Thyroid gland (tissue), 4 donors: ENCODE measurements at places on chromosomes 13 and 19.

GRCh38 chr13:98677398-98677797, 75.1 kb downstream of the SLC15A1 start:
- no peak overlapping the region for H3K4me3 ChIP-seq
- peaks cover 6% of the 10 kb centered on the region for H3K4me1 ChIP-seq
- no peak for DNase-seq
- H3K27ac ChIP-seq, result no peak overlapping the region
- no peaks in the 10 kb centered on the region for H3K36me3 ChIP-seq

GRCh38 chr13:108963846-108964600, 334.6 kb downstream of the MYO16 start:
- no peaks in the 10 kb centered on the region for H3K4me1 ChIP-seq
- H3K36me3 ChIP-seq, result no peaks in the 10 kb centered on the region
- H3K4me3 ChIP-seq, result no peak overlapping the region
- no peaks in the 10 kb centered on the region for H3K27me3 ChIP-seq
- H3K27ac ChIP-seq, result no peak overlapping the region

DNA sequence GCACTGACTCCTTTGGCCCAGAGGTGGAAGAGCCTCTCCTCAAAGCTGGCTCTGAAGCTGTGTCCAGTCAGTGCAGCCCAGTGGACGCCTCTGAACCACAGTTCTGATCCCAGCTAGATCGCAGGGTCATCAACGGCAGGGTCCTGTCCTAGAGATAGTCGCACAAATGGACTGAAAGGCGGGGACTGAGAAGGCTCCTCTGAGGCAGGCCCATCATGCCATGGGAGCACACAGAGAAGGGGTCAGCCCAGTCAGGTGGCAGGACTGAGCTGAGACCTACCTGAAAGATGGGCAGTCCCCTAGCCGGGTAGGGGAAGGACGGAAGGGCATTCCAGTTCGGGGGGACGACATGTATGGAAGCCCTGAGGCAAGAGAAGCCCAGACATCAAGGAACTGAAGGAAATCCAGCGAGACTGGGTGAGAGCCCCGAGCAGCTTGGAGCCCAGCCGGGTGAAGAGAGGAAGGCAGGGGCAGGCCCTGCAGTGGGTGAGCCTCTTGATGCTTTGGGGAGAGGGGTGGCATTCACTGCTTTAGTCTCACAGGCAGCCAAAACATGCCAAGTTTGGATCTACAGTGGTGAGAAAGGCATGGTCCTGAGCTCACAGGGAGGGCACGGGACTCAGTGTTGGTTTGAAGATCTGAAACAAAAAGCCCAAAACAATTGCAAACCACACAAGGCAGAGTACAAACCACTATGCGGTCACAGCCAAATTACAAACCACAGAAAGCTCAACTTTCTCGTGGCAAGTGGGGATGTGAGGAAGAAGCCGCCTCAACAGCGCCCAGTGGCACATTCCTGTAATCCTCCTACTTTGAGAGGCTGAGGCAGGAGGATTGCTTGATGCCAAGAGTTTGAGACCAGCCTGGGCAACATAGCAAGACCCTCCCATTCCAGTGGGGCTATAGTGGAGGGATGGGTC, 10.0 kb downstream of the CALM3 start:
- peaks cover 32% of the 10 kb centered on the region for H3K36me3 ChIP-seq
- no peak overlapping the region for H3K4me3 ChIP-seq
- H3K27me3 ChIP-seq, result no peaks in the 10 kb centered on the region
- peaks cover 25% of the 10 kb centered on the region for H3K4me1 ChIP-seq
- peak overlapping the region; percentile 32 for H3K27ac ChIP-seq
- peak; percentile 23 for DNase-seq

DNA sequence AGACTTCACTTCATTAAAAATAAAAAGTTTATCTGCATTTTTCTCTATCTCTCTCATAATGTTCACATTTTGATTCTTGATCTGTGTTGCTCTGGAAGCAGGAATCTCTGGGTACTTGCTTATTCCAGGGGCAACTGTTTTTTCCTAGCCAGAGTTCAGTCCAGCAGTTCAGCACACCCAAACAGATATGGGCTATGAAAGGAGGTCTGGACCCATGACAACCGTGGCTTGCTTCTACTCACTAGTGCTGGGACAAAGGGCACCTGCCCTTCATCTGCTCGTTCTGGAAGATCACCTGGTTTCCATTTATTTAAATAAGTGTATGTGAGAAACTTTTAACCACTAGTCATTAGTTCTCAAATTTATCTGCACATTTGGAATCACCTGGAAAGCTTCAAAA, 36.0 kb downstream of the POLR1D start:
- H3K27me3 ChIP-seq, result no peaks in the 10 kb centered on the region
- no peak overlapping the region for H3K27ac ChIP-seq
- DNase-seq, result no peak
- H3K4me1 ChIP-seq, result peaks cover 10% of the 10 kb centered on the region
- no peak overlapping the region for H3K4me3 ChIP-seq
- H3K36me3 ChIP-seq, result no peaks in the 10 kb centered on the region

- H3K4me1 ChIP-seq, result peaks cover 25% of the 10 kb centered on the region
- H3K27ac ChIP-seq, result peak overlapping the region; percentile 62
- peak; percentile 60 for DNase-seq
- no peaks in the 10 kb centered on the region for H3K36me3 ChIP-seq
- H3K4me3 ChIP-seq, result peak overlapping the region; percentile 5
These were observed 386 bp downstream of the RRAS start for GRCh38 chr19:49639401-49640112.

DNA sequence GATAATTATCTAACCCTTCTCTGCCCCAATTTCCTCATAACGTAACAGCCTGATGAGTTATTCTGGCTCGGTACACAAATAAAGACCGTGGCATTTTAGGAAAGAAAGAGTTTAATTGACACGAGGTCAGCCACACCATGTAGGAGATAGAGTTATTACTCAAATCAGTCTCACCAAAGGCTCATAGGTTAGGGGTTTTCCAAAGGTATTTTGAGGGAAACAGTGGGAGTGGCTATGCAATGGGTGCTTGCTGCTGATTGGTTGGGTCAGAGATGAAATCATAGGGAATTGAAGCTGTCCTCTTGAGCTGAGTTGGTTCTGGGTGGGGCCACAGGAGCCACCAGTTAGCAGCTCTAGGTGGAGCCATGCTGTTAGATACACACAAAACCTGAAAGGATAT, 137.5 kb downstream of the FREM2 start:
- no peak for DNase-seq
- no peak overlapping the region for H3K4me3 ChIP-seq
- no peaks in the 10 kb centered on the region for H3K27me3 ChIP-seq

GRCh38 chr13:112245989-112246388, 130.2 kb upstream of the SPACA7 start:
- H3K27me3 ChIP-seq, result no peaks in the 10 kb centered on the region
- H3K27ac ChIP-seq, result no peak overlapping the region
- H3K4me3 ChIP-seq, result no peak overlapping the region
- DNase-seq, result no peak
- no peaks in the 10 kb centered on the region for H3K4me1 ChIP-seq

DNA sequence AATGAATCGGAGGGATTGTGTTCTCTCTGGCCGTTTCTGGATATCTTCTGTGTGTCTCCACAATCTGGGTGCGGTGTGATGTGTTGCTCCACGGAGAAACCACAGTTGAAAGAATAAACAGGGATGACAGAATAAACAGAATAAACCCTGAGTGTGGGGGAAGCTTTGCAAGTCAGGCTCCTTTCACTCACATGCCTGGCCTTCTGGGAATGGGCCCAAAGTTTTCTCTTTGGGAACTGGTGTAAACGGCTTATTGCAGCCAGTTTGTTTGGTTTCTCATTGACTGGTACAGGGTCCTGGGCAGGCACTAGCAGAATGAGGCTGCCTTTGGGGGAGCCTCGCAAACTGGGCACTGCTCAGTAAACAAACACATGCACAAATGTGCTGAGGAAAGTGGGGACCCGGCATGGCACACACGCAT, 324.7 kb downstream of the DLEU7 start:
- H3K4me3 ChIP-seq, result no peak overlapping the region
- no peaks in the 10 kb centered on the region for H3K27me3 ChIP-seq
- peak overlapping the region; percentile 38 for H3K27ac ChIP-seq
- peaks cover 26% of the 10 kb centered on the region for H3K4me1 ChIP-seq

DNA sequence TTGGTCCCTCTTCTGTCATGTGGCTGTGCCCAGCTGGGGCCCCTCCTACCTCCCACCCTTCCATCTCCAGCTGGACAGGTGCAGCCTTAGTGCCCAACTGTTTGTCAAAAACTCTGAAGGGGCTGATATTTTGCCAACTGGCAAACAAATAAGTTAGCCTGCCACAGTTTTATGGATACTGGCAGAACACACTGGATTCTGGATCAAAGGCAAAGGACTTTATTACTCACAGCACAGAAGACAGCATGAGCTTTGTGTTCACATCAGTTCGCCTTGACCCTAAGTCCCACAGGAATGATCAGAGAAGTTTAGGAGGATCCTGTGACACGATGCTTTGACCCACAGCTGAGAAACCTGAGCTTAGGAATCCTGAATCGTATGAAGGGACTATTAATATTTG, 16.4 kb downstream of the KLK2 start:
- H3K4me3 ChIP-seq, result no peak overlapping the region
- no peaks in the 10 kb centered on the region for H3K36me3 ChIP-seq
- no peaks in the 10 kb centered on the region for H3K4me1 ChIP-seq
- no peaks in the 10 kb centered on the region for H3K27me3 ChIP-seq

- no peak overlapping the region for H3K27ac ChIP-seq
- peaks cover 66% of the 10 kb centered on the region for H3K36me3 ChIP-seq
- H3K27me3 ChIP-seq, result no peaks in the 10 kb centered on the region
- DNase-seq, result no peak
- H3K4me3 ChIP-seq, result no peak overlapping the region
- H3K4me1 ChIP-seq, result no peaks in the 10 kb centered on the region
These were observed 12.9 kb upstream of the RPS15 start for GRCh38 chr19:1425102-1425837.

DNA sequence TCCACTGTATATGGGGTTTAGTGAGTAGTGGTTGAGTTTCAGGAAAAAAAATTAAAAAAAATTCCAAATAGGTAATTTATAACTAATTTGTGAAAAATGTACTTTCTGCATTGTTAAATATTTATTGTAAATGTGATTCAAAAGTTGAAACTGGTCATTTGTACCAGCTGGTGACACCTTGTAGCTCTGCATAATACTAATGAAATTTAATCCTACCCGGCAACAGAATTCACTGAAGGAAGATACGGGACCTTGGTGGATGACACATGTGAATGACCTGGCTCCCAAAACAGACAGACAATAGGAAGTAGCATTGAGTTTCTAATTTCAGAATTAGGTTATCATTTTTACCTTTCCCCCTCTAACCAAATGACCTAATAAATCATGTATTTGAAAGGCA, 73.8 kb downstream of the SLITRK6 start:
- no peaks in the 10 kb centered on the region for H3K4me1 ChIP-seq
- no peak for DNase-seq
- no peak overlapping the region for H3K4me3 ChIP-seq
- H3K27me3 ChIP-seq, result no peaks in the 10 kb centered on the region
- H3K36me3 ChIP-seq, result no peaks in the 10 kb centered on the region

- H3K36me3 ChIP-seq, result peaks cover 5% of the 10 kb centered on the region
- H3K4me1 ChIP-seq, result no peaks in the 10 kb centered on the region
- H3K27ac ChIP-seq, result no peak overlapping the region
- DNase-seq, result no peak
These were observed 19.8 kb upstream of the GNA15 start for GRCh38 chr19:3115916-3116602.

- no peaks in the 10 kb centered on the region for H3K27me3 ChIP-seq
- no peaks in the 10 kb centered on the region for H3K4me1 ChIP-seq
- H3K27ac ChIP-seq, result no peak overlapping the region
- DNase-seq, result peak; percentile 7
- H3K36me3 ChIP-seq, result no peaks in the 10 kb centered on the region
These were observed 82.6 kb downstream of the NUFIP1 start for GRCh38 chr13:44906713-44907112.

GRCh38 chr13:22014469-22014868, 343.6 kb downstream of the FGF9 start:
- H3K4me1 ChIP-seq, result no peaks in the 10 kb centered on the region
- DNase-seq, result no peak
- H3K27me3 ChIP-seq, result no peaks in the 10 kb centered on the region
- no peaks in the 10 kb centered on the region for H3K36me3 ChIP-seq
- H3K27ac ChIP-seq, result no peak overlapping the region
- H3K4me3 ChIP-seq, result no peak overlapping the region

DNA sequence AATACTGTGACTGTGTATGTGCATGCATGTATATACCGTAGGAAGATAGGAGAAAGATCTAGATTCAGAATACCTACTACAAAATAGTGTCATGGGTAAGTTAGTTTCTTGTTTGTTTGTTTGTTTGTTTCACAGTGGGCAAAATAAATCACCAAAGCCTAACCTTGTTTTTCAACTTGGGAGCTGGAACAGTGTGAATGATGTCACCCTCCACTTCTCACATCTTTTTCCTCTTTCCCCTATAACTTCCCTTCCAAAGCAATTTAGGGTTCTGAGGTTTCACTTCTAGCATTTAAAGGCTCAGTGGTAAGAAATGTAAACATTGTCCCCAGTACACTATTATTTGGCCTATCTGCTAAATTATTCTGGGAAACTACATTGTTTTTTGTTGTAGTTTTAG, 5.4 kb downstream of the KCTD4 start:
- DNase-seq, result no peak
- H3K4me1 ChIP-seq, result peaks cover 17% of the 10 kb centered on the region
- H3K27ac ChIP-seq, result no peak overlapping the region
- H3K27me3 ChIP-seq, result no peaks in the 10 kb centered on the region
- no peak overlapping the region for H3K4me3 ChIP-seq

GRCh38 chr19:4742723-4743646, 19.3 kb upstream of the DPP9 start:
- no peak for DNase-seq
- no peak overlapping the region for H3K27ac ChIP-seq
- H3K36me3 ChIP-seq, result no peaks in the 10 kb centered on the region

DNA sequence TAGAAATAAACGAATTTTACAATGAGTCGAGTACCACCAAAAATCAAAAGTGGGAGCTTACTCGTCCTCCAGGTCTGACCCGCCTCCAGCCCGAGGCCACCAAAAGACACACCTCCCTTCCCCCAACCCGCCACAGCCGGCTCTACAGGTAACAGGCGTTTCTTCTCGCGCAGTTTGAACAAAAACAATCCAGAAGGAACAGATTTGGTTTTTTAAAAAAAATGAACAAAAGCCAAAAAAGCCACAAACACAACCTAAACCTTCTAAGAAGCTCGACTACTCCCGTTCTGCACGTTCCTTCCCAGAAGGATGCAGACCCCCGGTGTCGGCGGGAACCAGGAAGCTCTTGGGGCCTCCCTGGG, 671 bp downstream of the ZDHHC20 start:
- H3K4me3 ChIP-seq, result peak overlapping the region; percentile 98
- peak; percentile 81 for DNase-seq
- no peaks in the 10 kb centered on the region for H3K27me3 ChIP-seq
- H3K27ac ChIP-seq, result peak overlapping the region; percentile 91
